ENCODE measurements at places on chromosomes 16 and 17. TPM values are rescaled to one million over a fixed set of nuclear protein-coding genes. Genes with fewer than 3 reads are reported as not detected.
A peak's percentile ranks its signal among the peaks of the same experiment; 100 is the strongest.

GRCh38 chr17:4536259-4536741 is 18.9 kb downstream of the MYBBP1A start:
- peak overlapping the region; percentile 56 for H3K27ac ChIP-seq
- peak overlapping the region; percentile 10 for H3K4me3 ChIP-seq
- no peaks in the 10 kb centered on the region for H3K27me3 ChIP-seq
- peaks cover 70% of the 10 kb centered on the region for H3K4me1 ChIP-seq
- no peak for DNase-seq

KRTAP16-1 gene
- 4.0 TPM for total RNA-seq

DNA sequence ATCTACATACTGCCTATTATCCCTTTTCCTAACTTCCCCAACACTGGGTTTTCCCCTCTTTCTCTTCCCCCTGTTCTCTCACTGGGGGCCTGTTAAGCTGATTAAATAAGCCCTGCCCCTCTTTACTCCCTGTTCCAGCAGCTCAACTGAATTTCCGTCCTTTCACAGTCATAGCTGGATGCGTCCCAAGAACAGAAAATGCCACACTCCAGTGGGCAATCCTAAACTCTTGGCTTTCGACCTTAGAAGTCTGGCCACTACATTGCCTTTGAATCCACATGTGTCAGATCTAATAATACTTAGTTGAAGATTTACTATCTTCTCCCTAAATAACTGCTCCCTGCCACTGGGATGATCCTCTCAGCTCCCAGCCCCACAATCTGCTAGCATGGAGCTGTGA is 34.5 kb downstream of the KCNJ16 start:
- H3K27ac ChIP-seq = no peak overlapping the region
- H3K4me3 ChIP-seq = no peak overlapping the region
- no peaks in the 10 kb centered on the region for H3K36me3 ChIP-seq
- DNase-seq = no peak

GRCh38 chr16:23060458-23061320 is 88.6 kb downstream of the USP31 start:
- H3K27me3 ChIP-seq = peaks cover 3% of the 10 kb centered on the region
- no peak overlapping the region for H3K27ac ChIP-seq
- H3K4me1 ChIP-seq = no peaks in the 10 kb centered on the region
- no peak overlapping the region for H3K4me3 ChIP-seq
- no peaks in the 10 kb centered on the region for H3K36me3 ChIP-seq

SP6 gene
- total RNA-seq = 15.5 TPM

AOC3 gene
- total RNA-seq = 12.6 TPM

DNA sequence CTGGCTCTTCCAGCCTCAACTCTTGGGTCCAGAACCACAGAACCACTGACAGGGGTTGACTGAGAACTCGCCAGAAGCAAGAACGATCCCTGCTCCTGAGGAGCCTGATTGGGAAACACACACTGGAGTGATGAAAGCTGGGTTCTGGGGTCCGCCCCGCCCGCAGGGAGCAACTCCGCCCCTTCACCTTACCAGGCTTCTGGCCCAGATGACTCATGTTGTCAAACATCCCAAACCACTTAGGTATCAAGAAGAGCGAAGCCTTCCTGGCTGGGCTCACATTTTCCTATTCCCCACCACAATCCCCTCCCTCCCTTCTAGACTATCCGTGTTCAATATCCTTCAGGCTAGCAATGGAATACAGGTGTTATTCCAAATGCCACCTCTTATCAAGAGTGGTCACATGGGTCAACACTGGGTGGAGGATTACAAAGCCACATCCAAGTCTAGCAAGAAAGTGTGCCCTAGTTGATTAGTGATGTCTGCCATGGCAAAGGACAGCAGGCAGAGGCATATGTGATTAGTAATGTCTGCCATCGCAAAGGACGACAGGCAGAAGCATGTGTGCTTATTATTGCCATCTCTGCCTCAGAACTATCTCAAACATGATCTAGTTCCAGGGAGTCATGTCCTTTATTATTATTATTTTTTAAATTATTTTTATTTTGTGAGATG is 70.5 kb downstream of the TIMM22 start:
- DNase-seq = no peak
- no peak overlapping the region for H3K4me3 ChIP-seq
- no peaks in the 10 kb centered on the region for H3K4me1 ChIP-seq

GRCh38 chr16:56634715-56635440 is 2.4 kb downstream of the MT1M start:
- H3K27me3 ChIP-seq = peaks cover 42% of the 10 kb centered on the region
- no peaks in the 10 kb centered on the region for H3K36me3 ChIP-seq
- DNase-seq = no peak
- H3K27ac ChIP-seq = no peak overlapping the region

All from suprapubic skin (tissue), 4 donors.